ENCODE measurements at places on chromosomes 13 and 19. TPM values are rescaled to one million over a fixed set of nuclear protein-coding genes. Genes with fewer than 3 reads are reported as not detected.

DNA sequence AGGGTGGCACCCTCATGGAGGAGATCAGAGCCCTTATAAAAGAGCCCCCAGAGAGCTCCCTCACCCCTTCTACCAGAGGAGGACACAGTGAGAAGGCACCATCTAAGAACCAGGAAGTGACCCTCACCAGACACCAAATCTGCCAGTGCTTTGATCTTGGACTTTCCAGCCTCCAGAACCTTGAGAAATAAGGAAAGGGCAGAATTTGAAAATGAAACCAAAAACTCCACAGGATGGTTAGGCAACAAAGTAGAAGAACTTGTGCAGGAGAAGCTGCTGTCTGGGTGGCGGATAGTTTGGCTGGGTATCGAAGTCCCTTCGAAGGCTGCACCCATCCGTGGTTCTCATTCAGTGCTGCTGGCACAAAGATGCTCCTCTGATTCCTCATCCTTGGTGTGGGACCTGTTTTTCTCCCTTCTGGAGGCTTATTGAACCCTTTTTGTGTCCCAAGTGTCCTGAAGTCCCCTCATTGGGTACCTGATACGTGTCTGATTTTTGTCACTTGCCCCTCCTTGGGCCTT lies 130.8 kb downstream of the KDM4B start:
- DNase-seq: no peak

GRCh38 chr13:107968470-107968869 lies 246.9 kb downstream of the LIG4 start:
- DNase-seq: no peak

GRCh38 chr19:48674921-48675824 lies 2.4 kb upstream of the NTN5 start:
- DNase-seq: peak; percentile 88

- no peak for DNase-seq
These were observed 578 bp upstream of the LGALS4 start for GRCh38 chr19:38813323-38813722.

GRCh38 chr19:42375415-42376176 lies 14.5 kb downstream of the CNFN start:
- DNase-seq: no peak

DNA sequence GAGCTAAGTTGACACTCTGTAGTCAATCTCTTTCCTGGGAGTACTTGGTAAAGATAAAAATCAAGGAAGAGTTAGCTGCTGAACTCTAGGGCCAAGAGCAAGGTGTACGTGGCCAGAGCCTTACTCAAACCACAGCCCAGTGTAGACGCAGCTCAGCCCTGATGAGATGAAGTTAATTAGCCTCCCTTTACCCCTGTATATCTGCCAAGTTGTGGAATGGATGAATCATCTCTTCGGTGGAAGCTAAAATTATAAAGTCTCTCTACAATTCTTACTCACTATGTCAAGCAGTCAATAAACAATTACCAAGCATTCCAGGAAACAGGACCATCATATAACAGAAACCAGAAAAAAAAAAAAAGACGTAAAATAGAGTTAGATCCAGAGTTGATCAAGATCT lies 146.9 kb upstream of the UFM1 start:
- DNase-seq: no peak

GRCh38 chr13:113307491-113307890 lies 10.5 kb downstream of the LAMP1 start:
- no peak for DNase-seq

DNA sequence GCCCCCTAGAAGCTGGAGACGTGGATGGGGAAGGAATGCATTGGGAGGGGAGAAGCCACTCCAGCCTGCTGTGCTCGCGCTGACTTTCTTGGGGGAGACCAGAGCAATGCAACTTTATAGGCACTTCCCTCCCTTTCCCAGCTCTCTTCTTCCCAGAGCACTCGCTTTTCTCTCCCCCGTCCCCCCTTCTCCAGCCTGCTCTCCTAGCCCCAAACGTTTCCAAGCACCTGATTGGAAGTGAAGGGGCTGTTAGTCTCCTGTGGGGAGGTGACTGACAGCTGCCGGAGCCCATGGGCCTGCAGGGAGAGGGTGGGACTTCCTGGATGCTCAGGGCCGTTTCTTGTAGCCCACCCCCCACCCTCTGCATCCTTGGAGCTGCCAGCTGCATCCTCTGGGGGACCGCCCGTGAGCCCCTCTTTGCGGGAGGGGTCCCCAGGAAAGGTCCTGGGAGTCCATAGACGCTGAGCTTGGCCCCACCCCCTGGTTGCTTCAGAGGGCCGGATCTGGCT lies 2.5 kb downstream of the HDGFL2 start:
- DNase-seq: no peak

DNA sequence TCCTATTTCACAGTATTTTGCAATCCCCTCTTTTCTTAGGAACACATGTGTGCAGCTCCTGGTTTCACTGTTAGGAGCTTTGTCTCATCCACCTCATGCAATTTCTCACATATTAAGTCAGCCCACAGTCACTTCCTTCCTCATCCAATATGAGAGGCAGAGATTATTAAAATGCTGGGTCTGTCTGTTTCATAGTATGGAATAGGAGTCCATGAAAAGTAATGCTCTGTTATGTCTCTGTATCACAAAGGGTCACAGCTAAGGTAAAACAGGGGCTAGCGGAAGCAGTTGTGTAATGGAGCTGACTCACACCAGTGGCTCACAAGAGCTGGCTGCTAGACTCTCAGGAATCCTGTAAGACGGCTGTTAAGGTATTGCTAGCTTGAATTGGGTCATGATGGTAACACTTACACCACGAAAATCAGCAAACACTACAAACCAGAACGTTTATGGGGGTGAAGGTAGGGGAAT lies 216.5 kb downstream of the EFNB2 start:
- DNase-seq: peak; percentile 21

- DNase-seq: peak; percentile 97
These were observed 12.2 kb downstream of the TJP3 start for GRCh38 chr19:3720349-3720917.

- DNase-seq: no peak
These were observed 83.7 kb downstream of the STK24 start for GRCh38 chr13:98493042-98493712.

DNA sequence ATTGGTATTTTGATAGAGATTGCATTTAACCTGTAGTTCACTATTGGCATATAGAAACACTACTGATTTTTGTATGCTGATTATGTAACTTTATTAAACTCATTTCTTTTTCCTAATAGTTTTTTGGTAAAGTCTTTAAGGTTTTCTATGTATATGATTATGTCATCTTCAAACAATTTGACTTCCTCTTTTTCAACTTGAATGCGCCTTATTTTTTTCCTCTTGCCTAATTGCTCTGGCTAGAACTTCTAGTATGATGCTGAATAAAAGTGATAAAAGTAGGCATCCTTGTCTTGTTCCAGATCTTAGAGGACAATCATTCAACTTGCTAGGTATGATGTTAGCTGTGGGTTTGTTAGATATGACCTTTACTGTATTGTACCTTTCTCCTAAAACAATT lies 1034.9 kb downstream of the PCDH9 start:
- DNase-seq: no peak

- DNase-seq: no peak
These were observed 6.6 kb upstream of the DDX39A start for GRCh38 chr19:14425696-14426138.

GRCh38 chr13:55199134-55199533 lies 1941.6 kb upstream of the PRR20A start:
- DNase-seq: peak; percentile 45

- DNase-seq: no peak
These were observed 712 bp upstream of the RINL start for GRCh38 chr19:38878575-38879399.

GRCh38 chr13:107942030-107942617 lies 273.2 kb downstream of the LIG4 start:
- no peak for DNase-seq

- peak; percentile 80 for DNase-seq
These were observed 9.7 kb downstream of the GPR42 start for GRCh38 chr19:35380450-35381124.

- peak; percentile 73 for DNase-seq
These were observed 2.9 kb downstream of the HTR2A start for GRCh38 chr13:46893798-46894560.

DNA sequence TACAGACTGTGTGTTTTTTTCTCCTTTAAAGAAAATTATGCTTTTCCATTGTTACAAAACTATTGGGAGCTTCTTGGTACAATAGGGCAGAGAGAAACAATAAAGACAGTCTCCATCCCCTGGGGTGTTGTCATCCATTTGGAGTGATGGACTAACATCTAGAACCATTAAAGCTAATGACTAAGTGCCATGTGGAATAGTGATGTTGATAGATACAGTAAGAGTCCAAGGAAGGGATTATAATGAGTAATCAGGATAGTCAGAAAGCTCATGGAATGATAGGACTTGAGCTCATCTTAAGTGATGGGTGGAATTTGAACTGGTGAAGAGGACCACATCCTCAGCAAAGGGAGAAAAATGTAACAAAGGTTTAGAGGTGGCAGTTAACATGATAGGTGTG lies 24.1 kb upstream of the FRY start:
- DNase-seq: no peak

- no peak for DNase-seq
These were observed 31.4 kb downstream of the PPP5C start for GRCh38 chr19:46378268-46378667.

GRCh38 chr13:113947311-113948033 lies 26.4 kb downstream of the C13orf46 start:
- DNase-seq: no peak

DNA sequence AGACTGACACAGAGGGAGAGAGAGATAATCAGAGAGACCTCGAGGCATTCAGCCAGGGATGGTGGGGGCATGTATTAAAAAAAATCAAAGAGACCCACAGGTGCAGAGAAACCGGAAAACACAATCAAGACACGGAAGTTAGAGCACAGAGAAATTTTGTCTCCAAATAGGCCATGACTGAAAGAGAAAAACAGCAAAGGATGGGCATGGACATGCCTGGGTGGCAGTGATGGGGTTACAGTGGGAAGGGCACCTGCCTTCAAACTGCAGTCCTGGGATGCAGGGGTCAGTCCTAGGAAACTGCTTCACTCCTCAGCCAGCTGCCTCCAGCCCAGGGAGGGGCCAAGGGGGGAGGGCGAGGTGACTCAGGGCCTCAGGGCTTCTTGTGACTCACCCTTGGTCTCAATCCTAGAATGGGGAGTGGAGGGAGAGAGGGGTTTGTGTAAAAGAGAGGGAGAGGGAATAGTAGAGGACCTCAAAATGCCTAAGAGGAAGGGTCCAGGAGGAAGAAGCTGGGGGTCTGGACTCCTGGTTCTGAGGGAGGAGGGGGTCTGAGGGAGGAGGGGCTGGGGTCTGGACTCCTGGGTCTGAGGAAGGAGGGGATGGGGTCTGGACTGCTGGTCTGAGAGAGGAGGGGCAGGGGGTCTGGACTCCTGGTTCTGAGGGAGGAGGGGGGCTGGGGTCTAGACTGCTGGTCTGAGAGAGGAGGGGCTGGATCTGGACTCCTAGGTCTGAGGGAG lies 3.6 kb upstream of the KCNN4 start:
- DNase-seq: peak; percentile 68

DNA sequence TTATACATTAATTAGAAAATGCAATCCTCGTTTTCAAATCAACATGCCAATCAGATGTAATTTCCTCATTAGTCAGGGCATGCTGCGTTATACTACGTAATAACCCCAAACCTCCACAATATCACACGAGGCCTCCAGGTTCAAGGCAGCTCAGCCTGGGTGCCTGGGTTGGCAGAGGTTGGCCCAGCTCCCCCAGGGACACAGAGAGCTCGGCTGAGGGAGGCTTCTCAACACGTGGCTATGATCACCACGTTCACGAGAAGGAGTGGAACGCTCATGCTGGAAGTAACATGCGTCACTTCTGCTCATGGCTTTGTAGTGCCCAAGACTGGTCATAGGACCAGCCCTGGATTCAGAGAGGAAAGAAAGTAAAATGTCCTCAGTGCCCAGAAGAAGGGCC lies 144.9 kb upstream of the SOX1 start:
- DNase-seq: no peak

DNA sequence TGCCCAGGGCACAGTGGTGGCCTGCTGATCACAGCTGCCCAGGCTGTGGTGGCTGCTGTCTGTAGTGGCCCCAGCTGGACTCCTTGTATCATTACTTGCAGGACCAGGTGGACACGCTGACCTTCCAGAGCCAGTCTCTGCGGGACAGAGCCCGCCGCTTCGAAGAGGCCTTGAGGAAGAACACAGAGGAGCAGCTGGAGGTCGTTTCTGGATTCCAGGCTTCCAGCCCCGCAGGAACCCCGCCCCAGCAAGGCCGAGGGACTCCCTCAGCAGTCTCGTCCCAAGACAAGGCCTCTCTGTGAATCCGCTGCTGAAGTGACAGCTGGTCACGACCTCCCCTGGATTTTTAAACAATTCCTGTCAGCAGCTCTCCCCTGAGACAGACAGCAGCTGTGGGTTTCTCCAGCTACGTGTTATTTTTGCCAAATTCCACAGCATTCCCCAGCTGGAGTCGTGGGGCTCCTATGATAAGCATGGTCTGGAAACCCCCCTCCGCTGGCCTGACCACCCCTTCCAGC lies 98.3 kb downstream of the SLC7A1 start:
- no peak for DNase-seq

GRCh38 chr13:76886292-76887075 lies at the start of gene KCTD12:
KCTD12 (minus strand) TSS chr13:76886405; CDS start chr13:76886148, 257 bp downstream.
- peak; percentile 63 for DNase-seq

- no peak for DNase-seq
These were observed 27.8 kb downstream of the ERCC5 start for GRCh38 chr13:102873653-102874052.

DNA sequence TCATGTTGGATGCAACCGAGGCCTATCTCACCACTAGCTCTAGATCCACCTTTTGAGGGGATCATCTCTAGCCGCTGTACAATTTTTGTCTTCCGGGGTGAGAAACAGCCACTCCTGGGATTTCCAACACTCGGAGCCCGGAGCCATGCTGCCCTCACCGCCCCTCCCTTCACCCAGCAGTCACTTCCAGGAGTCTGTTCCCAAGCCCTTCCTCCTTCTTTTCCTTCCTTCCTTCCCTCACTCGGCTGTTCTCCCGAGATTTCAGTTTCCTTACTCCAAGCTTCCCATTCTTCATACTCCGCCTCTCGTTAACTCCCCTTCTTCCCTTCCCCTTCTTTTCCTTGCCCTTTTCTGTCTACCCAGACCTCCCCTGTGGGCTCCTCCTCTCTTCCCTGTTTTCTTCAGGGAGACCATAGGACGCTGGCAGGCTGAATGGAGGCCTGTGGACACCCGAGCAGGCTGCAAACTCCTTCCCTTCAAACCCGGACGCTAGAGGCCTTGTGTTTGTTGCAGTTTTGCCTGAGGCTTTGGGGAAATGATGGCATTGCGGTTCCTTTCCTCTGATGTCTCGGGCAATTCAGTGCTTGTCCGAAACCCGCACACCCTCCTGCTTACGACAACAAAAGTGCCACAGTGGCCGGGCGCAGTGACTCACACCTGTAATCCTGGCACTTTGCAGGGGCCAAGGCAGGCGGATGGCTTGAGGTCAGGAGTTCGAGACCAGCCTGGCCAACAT lies 96.0 kb downstream of the CAB39L start:
- DNase-seq: no peak

GRCh38 chr19:17075864-17076542 lies 426 bp downstream of the MYO9B start:
- peak; percentile 17 for DNase-seq

- no peak for DNase-seq
These were observed 16.8 kb downstream of the CEBPG start for GRCh38 chr19:33390101-33390907.

The GJA3 gene
- total RNA-seq: 0.11 TPM

The B3GNT8 gene
- total RNA-seq: 3.1 TPM

The ETFB gene
- 239 TPM for total RNA-seq

The ERICH4 gene
- total RNA-seq: not detected

The CALM3 gene
- total RNA-seq: 465 TPM

The SPRED3 gene
- total RNA-seq: 2.9 TPM

The RABAC1 gene
- 70.7 TPM for total RNA-seq

The UBL5 gene
- 359 TPM for total RNA-seq

The DMKN gene
- 341 TPM for total RNA-seq

The ZNF136 gene
- total RNA-seq: 5.6 TPM

The SLC6A16 gene
- 0.56 TPM for total RNA-seq

The NLRP7 gene
- total RNA-seq: 0.49 TPM

The KCTD15 gene
- 34.6 TPM for total RNA-seq

The CEACAM7 gene
- not detected for total RNA-seq

Measured in Caco-2 (cell line).